ENCODE measurements at places on chromosomes 5 and 9.

DNA sequence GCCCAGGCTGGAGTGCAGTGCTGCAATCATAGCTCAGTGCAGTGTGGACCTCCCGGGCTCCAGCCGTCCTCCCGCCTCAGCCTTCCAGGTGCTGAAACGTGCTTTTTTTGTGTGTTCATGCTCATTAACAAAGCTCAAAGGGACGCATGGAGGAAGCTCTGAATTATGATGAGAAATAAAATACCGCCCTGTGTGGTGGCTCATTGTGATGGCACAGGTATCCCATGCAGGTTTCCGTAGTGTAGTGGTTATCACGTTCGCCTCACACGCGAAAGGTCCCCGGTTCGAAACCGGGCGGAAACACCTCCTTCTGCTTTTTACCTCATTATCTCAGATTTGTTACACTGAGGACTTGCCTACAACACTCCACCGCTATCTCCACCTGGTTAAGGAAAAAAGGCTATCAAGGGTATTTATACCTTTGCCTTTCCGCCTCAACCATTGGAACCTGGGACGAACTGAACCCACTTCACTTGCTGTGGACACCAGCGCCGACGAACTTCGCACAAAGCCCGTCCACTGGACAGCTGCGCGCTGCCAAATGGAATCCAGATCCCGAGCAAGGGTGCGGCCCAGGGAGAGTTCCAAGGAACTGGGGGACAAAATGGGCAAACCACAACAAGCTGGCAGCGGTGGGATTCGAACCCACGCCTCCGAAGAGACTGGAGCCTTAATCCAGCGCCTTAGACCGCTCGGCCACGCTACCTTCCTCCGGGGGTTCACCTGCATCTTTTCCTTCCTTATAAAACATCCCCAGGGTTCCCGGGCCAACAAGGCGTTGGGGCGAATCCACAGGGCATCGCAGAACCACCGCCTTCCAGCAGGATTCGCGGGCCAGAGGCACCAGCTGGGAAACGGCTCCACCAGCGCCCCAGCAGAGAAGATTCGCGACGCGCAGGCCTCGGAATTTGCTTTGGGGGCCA lies 26.3 kb downstream of the OR2V2 start:
- DNase-seq: no peak

- no peak for DNase-seq
Measured at GRCh38 chr9:104863180-104863883, 64.6 kb downstream of the ABCA1 start.

GRCh38 chr5:135151256-135151655 lies 117.2 kb upstream of the PITX1 start:
- no peak for DNase-seq

DNA sequence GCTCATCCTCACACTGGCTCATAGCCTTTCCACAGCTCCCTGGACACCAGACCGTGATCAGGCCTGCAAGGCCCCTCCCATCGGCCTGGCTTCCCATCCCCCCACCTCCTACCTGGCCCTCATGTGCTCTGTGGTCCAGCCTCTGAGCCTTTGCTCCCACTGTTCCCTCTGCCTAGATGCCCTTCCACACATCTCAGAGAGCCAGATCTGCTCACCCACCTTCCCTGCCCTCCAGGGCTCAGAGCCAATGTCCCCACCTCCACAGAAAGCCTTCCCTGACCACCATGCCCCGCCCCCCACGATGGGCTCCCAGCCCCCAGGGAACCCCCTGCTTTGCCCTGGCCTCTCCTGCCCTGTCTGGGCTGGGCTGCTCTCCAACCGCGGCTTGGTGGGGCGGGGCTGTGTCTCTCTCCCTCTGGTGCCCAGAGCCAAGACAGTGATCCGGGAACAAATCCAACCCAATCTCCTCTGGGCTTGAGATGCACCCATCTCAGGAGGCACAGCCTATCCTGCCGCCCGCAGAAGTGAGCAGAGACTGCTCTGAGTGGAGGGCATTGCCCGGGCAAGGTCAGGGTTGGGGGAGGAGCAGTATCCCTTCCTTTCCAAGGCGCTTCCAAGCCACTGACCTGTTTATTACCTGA lies 1.6 kb downstream of the NINJ1 start:
- DNase-seq: peak; percentile 63

DNA sequence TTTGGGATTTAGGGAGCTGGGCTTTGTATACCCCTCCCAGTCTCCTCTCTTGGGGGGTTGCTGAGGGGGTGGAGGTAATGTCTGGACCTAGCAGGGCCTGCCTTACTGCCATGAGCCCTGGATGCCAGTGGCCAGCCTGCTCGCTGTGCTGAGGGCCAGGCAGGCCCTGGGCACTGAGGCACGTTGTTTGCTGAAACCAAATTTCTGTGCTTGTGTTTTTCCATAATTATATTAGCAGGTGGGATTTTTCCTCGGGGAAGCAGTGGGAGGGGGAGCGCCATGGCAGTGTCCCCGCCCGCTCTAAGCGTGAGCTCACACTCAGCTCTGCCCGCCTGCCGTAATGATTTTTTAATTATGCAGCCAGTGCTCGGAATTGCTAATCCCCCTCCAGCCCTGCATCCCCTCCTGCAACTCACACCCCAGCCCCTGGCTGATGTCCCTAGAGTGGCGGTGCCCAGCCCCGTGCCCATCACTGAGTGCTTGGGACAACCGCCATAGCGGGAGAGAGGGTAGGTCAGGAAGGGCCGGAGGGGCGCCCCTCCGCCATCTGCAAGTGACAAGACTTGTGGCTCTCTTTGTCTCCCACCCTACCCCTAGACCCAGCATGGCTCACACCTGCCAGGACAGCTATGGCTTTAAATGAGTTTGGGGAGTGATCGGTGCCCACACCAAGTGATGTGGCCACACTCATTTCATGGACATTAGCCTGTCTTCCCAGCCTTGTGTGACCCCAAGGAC lies 20.9 kb downstream of the CXXC5 start:
- DNase-seq: no peak

GRCh38 chr5:16866795-16867576 lies 69.1 kb downstream of the MYO10 start:
- DNase-seq: no peak

- DNase-seq: no peak
Measured at GRCh38 chr9:133715866-133716563, 22.1 kb downstream of the SARDH start.

DNA sequence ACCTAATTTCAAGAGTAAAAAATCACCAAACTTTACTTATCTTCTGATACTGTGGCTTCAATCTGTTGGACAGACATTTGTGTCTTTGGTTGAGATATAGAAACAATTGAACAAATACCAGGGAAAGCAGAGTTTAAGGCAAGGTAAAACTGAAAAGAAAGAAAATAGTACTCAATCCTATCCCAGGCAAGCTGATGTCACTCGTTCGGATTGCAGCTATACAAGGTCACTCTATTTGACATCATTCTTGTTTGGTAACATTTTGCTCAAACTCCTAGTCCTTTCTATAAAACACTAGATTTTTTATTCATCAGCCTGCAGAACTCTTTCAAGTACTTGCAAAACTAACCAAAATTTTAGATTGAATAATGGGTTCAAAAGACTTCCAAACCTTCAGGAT lies 91.9 kb upstream of the ANKRD55 start:
- no peak for DNase-seq

DNA sequence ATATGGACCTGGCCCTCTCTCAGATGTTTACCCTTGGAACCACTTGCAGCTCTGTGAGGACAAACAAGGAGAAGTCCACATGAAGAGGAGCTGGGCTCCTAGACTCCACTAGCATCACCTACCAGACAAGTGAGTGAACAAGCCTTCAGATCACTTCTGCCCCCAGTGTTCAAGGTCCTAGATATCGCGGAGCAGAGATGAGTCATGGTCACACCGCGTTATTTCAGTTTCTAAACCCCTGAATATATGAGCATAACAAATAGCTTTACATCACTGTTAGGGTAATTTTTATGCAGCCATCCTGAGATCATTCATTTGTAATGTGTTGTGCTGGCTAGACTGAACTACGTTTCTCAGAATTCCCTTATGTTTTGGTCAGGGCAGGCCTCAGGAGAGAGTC lies 77.0 kb upstream of the DAP start:
- DNase-seq: no peak

DNA sequence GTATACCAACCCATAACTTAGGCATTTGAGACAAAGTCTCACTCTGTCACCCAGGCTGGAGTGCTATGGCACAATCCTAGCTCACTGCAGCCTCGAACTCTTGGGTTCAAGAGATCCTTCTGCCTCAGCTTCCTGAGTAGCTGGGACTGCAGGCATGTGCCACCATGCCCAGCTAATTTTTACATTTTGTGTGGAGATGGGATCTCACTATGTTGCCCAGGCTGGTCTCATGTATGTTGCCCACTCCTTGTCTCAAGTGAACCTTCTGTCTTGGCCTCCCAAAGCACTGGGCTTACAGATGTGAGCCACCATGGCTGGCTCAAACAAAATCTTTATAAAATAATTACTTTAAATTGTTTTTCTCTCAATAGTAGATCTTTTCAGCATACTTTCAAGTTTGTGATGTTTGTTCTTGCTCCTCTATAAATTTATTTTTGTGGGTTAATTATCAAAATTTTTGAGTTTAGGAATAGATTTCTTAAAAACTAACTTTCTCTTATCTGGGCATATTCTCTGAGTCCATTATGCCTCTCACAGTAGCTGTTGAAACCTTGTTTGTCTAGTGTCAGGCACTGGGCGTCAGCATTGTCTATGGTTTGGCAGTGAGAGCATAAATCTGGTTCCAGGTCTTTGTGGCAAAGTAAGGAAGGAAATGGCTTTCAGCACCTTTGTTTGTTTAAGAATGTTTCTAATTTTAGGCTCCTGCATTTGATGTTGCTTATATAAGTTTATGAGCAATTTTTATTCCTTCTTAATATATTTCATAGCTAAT lies 38.7 kb downstream of the NLN start:
- DNase-seq: no peak

GRCh38 chr5:14464671-14465070 lies 116.9 kb upstream of the OTULINL start:
- DNase-seq: no peak

- DNase-seq: no peak
Measured at GRCh38 chr9:120080849-120081248, 499.1 kb downstream of the CDK5RAP2 start.

- no peak for DNase-seq
Measured at GRCh38 chr5:161271816-161272215, 274.7 kb downstream of the GABRB2 start.

DNA sequence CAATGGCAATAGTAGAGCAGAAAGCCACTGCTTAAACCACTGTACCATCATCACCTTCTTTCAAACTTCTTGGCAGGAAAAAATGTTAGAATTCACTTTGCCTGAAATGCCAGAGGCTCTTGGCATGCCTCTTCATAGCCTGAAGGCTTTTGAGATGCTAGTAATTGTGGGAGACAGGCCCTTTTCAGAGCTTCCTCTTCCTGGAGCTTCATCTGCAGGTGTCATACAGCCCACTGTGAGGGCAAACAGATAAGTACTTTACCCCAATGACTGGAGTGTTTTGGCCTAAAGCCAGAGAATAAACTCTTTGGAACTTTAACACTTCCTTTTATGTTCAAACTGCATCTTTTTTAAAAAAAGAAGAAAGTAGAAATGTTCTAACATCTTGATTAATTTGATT lies 81.3 kb upstream of the TMEM171 start:
- DNase-seq: no peak

DNA sequence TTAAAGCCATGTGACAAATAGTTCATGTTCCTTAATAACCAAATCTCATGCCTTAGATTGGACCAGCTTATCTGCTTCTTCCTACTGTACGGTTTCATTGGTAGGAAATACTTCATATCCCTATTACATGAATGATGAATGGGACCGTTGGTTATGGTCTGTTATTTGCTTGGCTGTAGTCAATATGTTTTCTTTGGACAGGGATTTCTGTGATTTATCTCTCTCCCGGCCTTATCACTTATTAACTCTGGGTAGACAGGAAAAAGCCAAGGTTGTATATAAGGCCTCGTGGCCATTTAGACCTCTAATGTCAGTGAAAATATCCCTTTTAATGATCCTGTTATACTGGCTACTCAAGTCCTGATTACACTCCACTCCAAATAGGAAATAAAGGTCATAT lies 330.6 kb downstream of the EBF1 start:
- DNase-seq: no peak

GRCh38 chr5:138829341-138829740 lies 45.8 kb downstream of the LRRTM2 start:
- DNase-seq: no peak

- DNase-seq: peak; percentile 16
Measured at GRCh38 chr9:2060424-2060823, 45.3 kb downstream of the SMARCA2 start.

GRCh38 chr5:141208478-141208877 lies at the start of gene PCDHB12:
Gene PCDHB12 (plus strand): TSS chr5:141208719. CDS start chr5:141208908, 189 bp downstream.
- no peak for DNase-seq

DNA sequence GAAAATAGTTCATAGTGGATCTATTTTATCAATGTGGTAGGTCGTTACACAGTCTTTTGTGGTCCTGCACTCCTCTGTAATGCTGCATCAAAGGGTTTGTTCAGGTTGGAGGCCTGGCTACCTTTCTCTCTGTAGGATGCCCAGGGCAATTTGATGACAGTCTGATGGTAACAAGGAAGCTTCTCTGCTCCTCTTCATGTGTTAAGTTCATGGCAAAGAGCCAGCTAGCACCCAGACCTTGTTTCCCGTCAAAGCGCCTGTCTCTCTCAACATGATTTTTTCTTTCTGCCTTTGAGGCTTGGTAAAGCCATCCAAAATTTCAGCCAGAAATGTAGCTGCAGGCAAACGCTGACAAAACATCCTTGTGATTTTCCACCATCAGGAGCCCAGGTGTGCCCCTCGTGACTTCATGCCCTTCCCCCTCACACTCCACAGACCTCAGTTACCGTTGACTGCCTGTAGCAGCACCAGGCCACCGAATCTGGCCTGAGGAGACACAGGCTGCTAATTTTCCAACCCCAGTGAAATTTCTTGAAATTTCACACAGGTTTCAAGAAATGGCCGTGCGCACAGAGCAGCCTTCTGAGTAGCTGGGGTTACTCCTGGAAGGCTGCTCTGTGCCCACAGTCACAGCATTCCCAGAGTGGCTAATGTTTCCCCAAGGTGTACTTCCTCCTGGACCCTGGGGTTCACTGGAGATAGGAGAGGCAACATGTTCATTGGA lies 292.7 kb downstream of the CWC27 start:
- no peak for DNase-seq

DNA sequence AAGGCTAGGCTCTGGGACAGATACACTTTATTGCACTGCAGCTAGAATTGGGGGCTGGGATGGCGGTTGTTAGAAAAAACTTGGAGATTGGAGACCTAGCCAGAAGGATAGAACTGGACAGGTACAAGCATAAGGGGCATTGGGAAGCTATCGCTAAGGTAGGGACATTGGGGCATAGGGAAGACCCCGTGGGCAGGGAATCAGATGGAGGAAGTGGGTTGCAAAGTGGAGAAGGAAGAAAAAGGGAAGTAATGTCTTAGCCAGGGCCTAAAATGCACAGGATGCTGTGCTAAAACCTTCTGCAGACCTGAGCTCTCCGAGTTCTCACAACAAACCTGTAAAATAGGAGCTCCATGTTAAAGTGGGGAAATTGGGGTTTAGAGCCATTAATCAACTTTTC lies 178.2 kb downstream of the ZDHHC21 start:
- DNase-seq: no peak

GRCh38 chr5:139571543-139571942 lies 10.4 kb downstream of the UBE2D2 start:
- no peak for DNase-seq
